KG1 (cell line): ENCODE measurements at places on chromosomes 13 and 19.

DNA sequence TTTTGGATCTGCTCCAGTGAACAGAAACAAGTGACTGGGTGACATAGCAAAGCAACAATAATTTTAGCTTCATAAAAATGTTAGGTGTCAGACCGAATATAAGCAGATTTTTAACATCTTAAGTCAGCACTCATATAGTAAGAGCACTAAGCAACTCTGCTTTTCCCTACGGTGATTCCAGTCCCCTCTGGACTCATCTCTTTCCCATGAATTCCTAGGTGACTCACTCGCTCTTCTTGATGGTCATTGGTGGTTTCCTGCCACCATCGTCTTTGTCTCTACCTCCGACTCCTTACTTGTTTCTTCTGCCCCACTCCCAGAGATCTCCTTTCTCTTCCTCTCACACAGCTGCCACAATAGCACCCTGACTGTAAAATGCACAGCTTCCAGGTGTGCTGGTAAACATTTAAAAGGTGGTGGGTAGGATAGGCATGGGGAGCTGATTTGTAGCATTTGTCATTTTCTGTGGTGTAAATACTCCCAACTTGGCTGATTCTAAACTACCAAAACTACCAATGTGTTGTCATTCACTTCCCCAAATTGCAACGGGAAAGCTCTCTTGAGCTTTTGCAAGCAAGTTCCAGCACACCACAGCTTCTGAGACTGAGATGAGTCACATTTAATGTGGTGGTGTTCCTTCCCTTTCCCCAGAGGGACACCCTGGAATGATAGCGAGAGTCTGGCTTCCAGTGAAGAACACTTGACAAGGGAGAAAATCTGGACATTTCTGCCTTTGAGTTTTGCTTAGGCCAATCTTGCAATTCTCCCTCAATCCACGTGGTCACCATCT lies 42.8 kb upstream of the CLDN10 start:
- DNase-seq, result no peak

- DNase-seq, result no peak
Observed at GRCh38 chr13:80132741-80133601, 208.0 kb downstream of the SPRY2 start.

DNA sequence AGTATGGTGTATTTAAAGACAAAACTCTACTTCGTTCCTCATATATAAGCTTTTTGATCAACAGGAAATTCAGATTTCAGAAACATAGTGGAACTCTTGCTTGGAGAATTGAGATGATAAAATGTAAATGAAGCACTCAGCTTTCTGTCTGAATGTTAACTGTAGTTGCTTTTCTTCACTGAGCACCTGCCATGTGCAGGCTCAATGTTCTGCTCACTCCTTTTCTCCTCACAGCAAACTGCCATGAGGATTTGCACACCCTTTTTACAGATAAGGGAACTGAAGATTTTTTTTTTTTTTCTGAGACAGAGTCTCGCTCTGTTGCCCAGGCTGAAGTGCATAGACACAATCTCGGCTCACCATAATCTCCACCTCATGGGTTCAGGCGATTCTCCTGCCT lies 28.0 kb upstream of the FOXO1 start:
- no peak for DNase-seq

DNA sequence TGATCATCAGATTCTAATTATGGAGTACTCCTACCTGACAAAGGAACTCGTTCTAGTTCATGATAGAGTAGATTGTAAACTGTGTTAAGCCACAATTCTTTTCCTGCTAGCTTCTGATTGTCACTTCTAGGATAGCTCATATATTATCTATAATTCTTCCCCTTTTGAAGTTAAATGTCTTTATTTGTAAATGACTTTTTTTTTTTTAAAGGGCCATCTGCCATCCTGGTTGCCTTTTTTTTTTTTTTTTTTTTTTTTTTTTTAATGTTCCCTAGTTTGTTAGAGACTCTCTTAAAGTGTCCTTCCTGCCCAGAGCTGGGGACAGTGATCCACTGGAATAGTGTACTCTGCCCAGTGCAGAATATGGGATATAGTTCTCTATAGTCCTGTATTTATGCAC lies 4.3 kb downstream of the CHAMP1 start:
- DNase-seq, result no peak

DNA sequence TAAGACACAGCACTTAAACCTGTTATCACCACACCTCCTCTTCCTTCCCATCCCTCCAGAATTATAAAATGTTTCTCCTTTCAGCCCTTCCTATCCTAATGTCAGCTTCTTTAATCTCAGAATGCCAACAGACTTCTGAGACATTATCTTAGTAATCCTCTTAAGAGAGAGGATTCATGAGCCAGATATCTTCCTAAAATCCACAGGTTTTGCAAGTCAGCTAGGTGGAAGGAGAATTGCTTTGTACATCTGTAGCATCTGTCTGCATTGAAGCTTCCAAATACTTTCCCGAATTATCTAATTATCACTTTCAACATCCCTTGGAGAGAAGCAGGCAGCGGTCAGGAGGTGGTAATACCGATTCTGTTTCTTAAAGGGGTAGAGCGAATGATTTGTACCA lies 179.1 kb downstream of the DCT start:
- no peak for DNase-seq

- DNase-seq, result no peak
Observed at GRCh38 chr13:38166116-38166515, 183.5 kb upstream of the UFM1 start.

DNA sequence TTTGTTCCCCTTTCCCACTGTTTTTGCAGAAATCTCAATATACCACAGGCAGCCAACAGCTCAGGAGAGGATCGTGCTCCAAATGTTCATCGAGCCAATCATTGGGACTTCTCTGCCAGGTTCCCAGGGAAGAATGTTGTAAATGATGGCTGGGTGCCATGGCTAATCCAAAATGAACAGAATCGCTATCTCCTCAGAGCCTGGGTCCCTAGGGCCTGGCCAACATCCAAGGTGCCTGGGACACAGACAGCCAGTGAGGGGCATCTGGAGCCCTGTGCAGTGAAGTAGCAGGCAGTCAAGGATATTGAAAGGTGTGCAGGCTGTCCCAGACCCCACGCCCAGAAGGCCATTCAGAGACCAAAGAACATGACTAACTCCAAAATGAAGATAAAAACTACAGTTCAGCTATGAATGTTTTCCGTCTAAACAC lies 37.8 kb downstream of the BRD4 start:
- no peak for DNase-seq

DNA sequence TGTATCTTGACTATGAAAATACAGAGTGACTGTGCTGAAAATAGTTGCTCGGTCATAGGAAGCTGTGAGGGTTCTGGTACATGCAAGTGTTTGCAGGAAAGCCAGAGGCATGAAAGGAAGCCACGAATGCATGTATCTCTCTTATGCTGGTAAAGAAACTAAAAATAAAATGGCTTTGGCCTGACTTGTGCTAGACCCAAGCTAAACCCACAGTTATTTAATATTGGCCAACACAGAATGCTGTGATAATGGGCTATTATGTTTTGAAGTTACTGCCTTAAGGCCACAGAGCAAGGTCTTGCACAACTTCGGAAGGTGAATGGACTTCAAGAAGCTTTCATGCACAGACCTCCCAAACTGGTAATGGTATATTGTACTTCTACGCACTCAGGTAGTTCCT lies 518.2 kb upstream of the HTR2A start:
- no peak for DNase-seq

DNA sequence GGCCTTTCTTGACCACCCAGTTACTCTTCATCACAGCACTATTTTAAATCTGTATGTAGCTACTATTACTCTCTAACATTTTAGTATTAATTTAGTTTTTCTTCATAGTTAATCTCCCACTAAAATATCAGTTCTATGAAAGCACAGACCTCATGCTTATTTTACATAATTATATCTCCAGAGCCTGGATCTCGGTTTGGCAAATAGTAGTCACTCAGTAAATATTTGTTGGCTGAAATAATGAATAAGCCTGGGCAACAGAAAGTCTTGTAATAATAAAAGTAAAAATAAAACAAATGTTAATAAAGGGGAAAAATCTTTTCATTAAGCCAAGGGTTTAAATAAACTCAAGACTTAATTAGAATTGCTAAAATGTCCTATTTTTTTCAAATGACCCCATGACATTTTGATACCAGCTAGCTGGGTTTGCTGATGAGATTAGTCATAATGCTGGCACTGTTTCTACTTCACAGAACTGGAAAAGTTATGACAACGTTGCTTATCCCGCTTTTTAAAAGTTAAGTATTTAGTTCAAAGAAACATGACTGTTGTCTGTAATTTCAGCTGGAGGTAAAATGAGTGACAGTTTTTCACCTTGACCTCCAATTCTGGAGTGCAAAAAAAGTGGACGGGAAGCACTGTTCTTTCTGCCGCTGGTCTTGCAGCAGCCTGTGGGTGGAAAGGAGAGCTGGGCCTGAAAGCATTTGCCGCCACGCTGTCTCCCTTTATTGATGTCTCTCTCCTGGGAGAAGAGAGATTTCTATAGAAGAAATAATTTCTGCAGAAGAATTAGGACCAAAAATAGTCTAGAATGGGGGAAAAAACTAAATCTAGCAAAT lies 85.2 kb upstream of the SPATA13 start:
- DNase-seq, result no peak

GRCh38 chr13:49690133-49690994 lies 922 bp downstream of the EBPL start:
- no peak for DNase-seq

DNA sequence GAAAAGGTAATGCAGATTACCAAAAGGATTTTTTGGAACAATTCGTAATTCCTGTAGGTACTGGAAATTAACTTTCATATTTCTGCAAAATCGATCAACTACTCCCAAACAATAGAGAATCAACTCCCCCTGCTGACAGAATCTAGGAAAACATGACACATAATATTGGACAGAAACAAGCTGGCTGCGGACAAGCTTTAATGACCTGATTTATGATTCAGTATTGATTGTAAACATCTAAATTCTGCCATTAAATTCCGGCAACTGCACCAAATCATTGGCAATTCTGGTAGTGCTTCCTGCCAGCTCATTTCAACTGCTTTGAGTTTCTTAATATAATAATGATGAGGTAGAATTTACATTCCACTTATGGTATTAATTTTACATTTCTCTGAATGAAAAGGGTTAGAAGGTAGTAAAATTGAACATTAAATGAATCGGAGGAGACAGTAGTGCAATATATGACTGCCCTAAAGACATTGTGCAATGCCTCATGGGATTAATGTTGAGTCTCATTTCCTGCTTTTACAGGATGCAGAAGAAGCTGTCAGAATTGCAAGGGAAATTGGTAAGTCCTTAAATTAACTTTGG lies 146.5 kb downstream of the PCCA start:
- DNase-seq, result peak; percentile 40

GRCh38 chr13:110356362-110356761 lies 49.3 kb downstream of the COL4A2 start:
- DNase-seq, result no peak

DNA sequence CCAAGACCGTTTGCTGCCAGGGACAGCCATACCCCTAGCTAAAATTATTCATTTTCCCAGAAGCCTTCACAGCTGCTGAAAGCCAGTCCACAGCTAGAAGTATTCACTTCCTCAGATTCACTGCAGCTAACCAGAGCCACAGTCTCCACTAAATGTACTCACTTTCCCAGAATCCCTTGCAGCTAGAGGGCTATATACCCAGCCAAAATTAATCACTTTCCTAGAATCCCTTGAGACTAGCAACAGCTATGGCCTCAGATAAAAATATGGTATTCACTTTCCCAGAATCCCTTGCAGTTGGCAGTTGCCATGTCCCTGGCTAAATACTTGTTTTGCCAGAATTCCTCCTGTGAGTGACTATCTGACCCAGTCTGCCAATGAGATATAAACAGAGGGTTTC lies 13.8 kb upstream of the MEIS3 start:
- DNase-seq, result no peak

DNA sequence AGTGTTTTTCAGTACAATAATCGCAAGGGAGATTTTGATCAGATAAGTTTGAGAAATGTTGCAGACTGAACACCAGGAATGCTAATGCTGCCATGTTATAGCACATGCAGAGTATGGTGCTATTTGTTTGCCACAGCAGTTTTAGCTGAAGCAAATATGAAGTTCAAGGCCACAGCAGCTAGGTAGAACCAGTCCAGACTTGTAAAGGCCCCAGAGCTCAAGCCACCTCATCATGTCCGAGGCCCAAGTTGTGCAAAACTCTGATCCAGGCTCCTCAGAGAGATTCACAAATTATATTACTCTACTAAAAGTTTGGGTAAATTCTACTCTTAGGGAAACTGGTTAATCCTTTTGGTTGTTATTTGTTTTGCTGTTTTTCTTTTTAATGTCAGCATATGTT lies 2702.6 kb downstream of the PCDH9 start:
- DNase-seq, result no peak

DNA sequence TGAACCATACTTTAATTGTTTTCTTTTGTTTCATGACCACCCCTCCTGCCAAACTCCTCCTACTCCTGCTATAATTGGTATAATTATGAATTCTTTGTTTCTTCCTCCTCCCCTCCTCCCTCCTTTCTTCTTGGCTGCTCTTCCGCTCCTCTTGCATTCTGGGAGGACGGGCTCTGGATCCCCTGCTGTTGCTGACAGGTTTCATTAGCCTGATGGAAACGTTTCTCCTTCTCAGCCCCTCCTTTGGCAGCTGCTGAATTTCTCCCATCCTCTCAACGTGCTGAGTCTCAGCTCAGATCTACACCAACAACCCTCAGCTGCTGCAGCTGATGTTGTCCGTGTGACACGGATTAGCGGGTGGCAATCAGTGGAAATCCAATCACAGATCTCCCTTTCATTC lies 97.1 kb upstream of the UBAC2 start:
- no peak for DNase-seq

GRCh38 chr19:54502518-54503048 lies at the start of gene LAIR2:
LAIR2 (plus strand) TSS chr19:54502831; CDS start chr19:54502919, 88 bp downstream.
- DNase-seq, result no peak

GRCh38 chr19:49255674-49256073 lies 69.3 kb downstream of the SLC6A16 start:
- DNase-seq, result no peak

GRCh38 chr19:16148443-16149229 lies 5.2 kb downstream of the HSH2D start:
- DNase-seq, result no peak

- DNase-seq, result no peak
Observed at GRCh38 chr13:24032252-24032651, 128.3 kb upstream of the SPATA13 start.

- no peak for DNase-seq
Observed at GRCh38 chr19:5354403-5354802, 13.8 kb upstream of the PTPRS start.

- no peak for DNase-seq
Observed at GRCh38 chr13:77810878-77811277, 107.8 kb downstream of the EDNRB start.
